ENCODE measurements at places on chromosomes 16 and 17.
A peak's percentile ranks its signal among the peaks of the same experiment; 100 is the strongest.

- DNase-seq = peak; percentile 55
These were observed 69.2 kb upstream of the CES5A start for GRCh38 chr16:55944377-55944802.

- DNase-seq = no peak
These were observed 581 bp downstream of the SNRNP25 start for GRCh38 chr16:54237-54581.

DNA sequence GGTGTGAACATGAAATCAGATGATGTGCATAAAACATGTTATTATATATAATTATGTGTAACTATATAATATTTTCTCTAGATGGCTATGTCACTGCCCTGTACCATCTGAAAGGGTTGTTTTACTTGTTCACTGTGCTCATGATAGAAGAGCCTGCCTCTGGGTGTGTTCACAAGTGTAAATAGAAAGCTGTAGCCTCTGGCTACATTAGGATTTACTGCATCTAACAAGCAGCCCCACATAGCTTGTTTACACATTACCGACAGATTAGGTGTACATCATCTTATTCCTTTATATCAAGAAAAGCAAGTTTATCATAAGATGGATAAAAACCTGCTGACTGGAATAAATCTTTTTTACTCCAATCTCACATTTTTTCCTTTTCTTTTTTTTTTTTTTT is 46.1 kb downstream of the CHD9 start:
- no peak for DNase-seq

DNA sequence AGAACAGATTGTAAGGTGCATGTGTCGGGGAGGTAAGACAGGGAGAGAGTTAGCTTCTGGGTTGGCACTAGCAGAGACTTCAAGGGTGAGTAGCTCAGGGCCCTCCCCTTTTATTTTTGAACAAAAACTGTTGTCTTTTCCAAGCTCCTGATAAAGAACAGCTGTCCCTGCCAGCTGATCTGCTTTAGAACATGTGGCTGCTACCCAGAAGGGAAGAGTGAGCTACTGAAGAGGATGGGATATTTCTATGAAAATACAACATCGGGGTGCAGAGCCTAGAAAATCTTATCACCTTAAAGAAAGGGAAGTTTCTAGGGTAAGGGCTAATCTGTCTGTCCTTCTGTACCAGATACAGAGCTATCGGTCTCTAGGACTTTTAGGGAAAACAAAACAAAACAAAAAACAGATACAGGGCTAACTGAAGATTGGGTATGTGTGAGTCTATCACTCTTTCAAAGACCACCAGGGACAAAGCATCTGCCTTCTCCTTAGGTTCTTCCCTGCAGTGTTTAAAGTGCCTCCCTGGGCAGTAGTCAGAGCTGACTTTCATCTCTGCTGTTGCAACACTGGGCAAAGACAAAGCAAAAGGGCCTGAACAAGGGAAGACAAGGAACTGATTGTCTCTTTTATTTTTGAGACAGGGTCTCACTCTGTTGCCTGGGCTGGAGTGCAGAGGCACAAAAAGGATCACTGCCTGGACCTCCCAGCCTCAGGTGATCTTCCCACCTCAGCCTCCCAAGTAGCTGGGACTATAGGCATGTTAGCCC is 5.0 kb upstream of the DHRS13 start:
- no peak for DNase-seq

DNA sequence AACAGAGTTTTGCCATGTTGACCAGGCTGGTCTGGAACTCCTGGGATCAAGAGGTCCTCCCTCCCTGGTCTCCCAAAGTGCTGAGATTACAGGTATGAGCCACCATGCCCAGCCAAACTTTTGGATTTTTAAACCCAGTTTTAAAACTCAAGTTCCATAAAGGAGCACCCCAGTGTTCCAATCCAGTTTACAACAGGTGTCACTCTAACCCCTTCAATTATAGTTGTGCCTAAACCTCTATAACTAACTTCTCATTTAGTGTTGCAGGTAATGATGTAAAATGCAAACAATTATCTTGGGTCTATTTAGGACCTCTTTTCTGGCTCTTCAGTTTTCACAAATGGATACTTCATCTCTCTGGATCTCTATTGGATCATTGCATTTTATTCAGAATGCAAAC is 7.8 kb upstream of the ADAP2 start:
- no peak for DNase-seq

DNA sequence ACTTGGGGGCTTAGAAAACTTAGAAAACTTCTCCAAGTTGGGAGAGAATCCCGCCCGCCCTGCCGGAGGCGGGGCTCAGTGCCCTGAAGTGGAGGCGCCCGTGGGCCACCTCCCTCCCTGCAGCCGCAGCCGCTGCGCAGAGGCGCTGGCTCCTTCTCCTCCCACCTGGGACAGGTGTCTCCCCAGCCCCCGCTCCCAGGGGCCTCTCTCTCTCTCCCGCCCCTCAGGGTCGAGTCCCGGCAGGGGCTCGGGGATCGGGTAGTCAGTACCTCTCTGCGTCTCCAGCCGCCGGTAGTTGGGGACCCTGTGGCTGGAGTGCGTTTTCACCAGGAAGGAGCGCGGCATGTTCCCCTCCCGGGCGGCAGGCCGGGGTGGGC is 257 bp downstream of the SNAI3 start:
- DNase-seq = peak; percentile 44

- DNase-seq = no peak
These were observed 29.6 kb downstream of the HS3ST3B1 start for GRCh38 chr17:14330492-14330962.

- DNase-seq = no peak
These were observed 32.4 kb downstream of the XPO6 start for GRCh38 chr16:28179354-28179753.

DNA sequence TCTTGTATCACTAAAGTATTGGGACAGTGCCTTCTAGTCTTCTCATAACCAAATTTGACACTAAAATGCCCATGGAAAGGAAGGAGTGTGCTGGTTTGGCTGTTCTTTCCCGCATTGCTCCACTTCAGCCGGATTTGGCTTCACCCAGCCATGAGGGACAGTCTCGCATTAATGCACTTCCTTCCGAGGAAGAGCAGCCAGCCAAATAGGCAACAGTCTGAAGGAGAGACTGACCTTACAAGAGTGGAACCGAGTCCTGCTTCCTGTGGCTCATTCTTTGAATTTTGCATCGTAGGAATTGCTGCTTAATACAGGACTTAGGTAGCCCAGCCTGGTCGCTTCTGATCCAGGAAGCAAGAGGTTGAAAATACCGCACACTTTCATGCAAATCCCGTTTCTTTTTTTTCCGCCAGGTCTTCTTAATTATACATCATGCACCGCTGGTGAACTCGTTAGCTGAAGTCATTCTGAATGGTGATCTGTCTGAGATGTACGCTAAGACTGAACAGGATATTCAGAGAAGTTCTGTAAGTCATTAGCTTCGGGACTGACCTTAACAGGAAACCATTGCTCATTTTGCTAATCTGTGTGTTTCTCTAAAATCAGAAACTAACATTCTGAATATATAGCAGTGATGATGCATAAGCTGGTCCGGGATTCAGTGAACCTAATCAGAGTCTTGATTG is 38.2 kb downstream of the CLEC16A start:
- DNase-seq = no peak

GRCh38 chr17:76354747-76355310 is 1.1 kb upstream of the PRPSAP1 start:
- no peak for DNase-seq

GRCh38 chr17:68953340-68953997 is 1.7 kb downstream of the ABCA8 start:
- no peak for DNase-seq

GRCh38 chr16:50677351-50677750 is 3.8 kb downstream of the SNX20 start:
- no peak for DNase-seq

- no peak for DNase-seq
These were observed 255.5 kb upstream of the TBX2 start for GRCh38 chr17:61144137-61144536.

Measured in activated CD4-positive, alpha-beta T cell treated with anti-CD3 and anti-CD28 coated beads, Interleukin-2, amount 10 ng/mL, durations not matched to agents 7 days and 5 days (primary cell).